ENCODE measurements at places on chromosomes 4 and X.

- DNase-seq, result no peak
Observed at GRCh38 chrX:13955975-13956374, 73.7 kb downstream of the GEMIN8 start.

DNA sequence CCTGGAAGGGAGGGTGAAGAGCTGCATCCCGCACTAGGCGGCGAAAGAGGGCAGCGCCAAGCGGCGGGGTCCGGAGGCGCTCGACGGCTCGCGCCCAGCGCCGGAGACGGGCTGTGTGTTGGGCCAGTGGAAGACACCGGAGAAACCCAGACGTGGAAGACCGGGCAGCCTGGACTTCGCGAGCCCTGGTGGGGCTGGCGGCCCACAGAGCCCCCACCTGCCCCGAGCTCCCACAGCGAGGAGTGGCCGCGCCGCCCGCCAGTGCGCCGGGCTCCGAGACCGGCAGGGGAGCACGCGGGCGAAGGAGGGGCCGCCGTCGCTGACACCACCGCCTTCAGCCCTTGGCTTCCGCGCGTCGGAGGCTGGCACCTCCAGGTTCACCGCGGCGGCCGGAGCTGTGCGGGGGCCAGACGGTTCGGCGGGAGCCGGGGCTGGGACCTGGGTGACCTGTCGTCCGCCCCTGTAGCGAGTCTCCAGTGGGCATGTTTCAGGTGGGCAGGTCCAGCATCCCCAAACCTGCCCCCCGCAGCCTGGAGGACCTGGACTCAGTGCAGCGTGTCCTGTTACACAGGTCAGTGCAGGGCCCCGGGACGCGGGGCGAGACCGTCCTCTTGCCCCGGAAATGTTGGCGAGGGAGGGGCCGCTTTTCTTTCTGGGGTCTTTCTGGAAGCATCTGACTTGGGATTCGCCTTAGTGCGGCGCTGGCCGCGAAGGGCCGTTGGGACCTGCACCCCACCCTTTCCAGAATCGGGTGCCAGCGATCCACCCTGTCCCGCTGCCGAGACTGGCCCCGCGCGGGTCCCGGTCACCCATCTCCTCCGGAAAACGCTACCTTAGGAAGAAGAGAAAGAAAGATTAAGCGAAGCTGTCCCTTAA is 9.6 kb upstream of the INTU start:
- DNase-seq, result no peak

DNA sequence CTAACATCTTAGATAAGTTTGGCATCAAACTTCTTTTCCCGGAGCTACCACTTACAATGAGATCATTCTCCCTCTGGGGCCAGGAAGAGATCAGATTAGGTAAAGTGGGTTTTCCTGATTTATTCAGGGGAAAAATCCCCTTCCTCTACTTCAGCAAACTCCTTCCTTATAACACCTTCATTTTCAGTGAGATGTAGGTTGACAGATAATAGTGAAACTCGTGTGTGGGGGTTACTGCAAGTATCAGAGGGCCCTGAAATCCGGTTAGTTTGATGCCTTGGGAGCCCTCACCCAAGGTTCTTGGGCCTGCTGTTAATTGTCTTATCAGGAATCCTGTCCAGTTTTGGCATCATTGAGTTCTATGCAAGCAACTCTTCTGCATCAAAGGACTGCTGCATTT is 10.8 kb downstream of the FTHL17 start:
- DNase-seq, result no peak

- DNase-seq, result no peak
Observed at GRCh38 chrX:72031634-72032033, 100.1 kb downstream of the RTL5 start.

DNA sequence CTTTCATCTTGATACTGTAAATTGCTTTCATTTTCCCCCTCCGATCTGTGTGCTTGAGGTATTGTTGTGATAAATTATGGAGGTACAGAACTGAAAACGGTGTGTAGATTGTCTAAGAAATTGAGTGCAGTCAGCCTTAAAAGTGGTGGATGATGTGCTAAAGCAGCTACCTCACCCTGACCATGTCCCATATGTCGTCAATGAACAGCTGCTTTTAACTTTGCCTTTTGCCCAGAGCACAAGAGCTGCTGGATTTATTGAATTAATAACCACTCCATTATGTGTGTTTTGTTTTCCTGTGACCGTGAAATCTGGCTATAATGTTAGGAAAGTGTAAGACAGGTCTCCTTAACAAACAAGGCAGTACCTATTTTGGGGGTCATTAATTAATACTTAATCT is 581.9 kb upstream of the PITX2 start:
- DNase-seq, result no peak

GRCh38 chr4:22456291-22456690 is 59.6 kb downstream of the ADGRA3 start:
- no peak for DNase-seq

DNA sequence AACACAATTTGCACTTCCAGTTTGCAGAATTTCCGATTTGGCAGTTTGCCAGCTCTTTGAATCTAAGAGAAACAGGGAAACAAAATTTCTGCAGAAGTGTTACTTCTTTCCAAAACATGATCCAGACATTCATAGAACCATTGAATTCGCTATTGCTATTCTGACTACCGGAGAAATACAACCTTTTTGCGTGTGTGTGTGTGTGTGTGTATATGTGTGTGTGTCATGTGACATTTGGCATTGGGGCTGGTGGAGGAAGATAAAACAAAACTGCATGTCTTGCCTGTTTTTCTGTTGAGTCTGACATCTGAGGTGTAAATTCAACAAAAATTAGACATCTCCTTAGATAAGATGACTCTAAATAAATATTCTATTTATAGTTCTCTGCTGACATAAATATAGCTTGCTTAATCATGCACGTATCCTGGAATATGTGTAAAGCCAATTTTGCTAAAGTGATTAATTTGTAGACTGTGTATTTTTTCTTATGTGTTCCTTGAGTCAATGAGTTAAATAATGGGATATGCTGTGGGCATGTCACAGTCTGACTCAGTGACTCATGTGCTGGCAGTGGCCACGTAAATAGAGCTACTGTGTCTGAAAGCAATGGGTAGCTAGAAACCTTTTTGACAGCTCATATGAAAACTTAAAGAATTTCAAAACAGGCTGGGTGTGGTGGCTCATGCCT is 98.9 kb downstream of the HPGD start:
- DNase-seq, result no peak

GRCh38 chr4:42513748-42514492 is 116.6 kb downstream of the SHISA3 start:
- DNase-seq, result no peak

- peak; percentile 16 for DNase-seq
Observed at GRCh38 chrX:70554081-70554480, 109.4 kb downstream of the DLG3 start.

DNA sequence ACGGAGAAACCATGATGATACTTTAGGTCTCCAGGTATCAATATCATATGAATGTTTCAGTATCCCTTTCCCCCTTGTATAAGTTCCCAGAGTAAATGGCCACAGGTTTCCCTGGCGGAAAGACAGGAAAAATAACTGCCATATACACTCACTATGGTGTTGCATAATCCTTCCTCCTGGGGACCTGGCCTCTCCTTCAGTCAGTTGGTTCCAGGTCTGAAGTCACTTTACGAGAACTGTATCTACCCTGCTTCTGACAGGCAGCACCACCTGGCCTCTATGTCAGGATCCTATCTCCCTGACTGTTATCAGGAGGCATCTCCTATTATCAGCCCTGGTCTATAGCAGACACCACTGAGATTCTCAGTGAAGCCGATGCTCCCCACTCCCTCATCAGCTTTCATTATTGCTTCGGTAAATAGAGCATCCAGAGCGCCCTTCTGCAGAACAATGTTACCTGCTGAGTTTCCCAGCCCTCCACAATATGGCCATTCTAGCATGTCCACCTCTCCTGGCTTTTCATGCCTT is 22.6 kb downstream of the HAUS3 start:
- DNase-seq, result no peak

DNA sequence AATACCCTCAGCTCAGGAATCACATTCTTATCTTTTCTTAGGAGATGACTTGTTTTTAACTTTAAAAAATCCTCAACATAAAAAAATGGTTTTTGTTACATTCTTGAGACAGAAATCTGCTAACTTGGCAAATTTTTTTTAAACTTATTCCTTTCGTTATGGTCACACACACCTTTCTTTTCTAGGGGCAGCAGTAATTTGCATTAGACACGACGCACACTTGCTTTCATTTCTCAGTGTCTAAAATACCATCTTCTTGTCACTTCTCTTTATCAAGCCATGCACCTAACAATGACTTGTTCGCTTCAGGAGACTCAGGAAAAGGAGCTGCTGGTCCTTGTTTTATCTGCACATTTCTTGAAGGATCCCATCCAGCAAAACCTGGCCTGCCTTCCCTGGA is 112.6 kb upstream of the TBL1X start:
- DNase-seq, result no peak

- DNase-seq, result peak; percentile 55
Observed at GRCh38 chr4:153555730-153556434, 89.7 kb downstream of the TMEM131L start.

- no peak for DNase-seq
Observed at GRCh38 chr4:102169345-102169744, 175.9 kb downstream of the SLC39A8 start.

DNA sequence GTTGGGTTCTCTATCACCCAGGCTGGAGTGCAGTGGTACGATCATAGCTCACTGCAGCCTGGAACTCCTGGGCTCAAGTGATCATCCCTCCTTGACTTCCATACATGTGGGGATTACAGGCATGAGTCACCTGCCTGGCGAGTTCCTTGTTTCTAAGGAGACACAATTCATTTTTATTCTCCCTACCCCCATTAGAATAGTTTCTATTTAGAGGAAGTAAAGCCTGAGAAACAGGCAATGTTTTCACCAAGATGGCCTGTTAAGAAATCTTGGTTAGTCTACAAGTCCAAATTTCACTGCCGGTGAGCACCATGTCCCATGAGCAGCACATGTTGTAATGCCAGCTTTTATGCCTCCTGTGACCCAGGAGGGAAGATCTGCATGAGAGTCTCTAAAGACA is 5.7 kb downstream of the CYBB start:
- no peak for DNase-seq

GRCh38 chr4:26319949-26320537 is 771 bp upstream of the RBPJ start:
- DNase-seq, result no peak

DNA sequence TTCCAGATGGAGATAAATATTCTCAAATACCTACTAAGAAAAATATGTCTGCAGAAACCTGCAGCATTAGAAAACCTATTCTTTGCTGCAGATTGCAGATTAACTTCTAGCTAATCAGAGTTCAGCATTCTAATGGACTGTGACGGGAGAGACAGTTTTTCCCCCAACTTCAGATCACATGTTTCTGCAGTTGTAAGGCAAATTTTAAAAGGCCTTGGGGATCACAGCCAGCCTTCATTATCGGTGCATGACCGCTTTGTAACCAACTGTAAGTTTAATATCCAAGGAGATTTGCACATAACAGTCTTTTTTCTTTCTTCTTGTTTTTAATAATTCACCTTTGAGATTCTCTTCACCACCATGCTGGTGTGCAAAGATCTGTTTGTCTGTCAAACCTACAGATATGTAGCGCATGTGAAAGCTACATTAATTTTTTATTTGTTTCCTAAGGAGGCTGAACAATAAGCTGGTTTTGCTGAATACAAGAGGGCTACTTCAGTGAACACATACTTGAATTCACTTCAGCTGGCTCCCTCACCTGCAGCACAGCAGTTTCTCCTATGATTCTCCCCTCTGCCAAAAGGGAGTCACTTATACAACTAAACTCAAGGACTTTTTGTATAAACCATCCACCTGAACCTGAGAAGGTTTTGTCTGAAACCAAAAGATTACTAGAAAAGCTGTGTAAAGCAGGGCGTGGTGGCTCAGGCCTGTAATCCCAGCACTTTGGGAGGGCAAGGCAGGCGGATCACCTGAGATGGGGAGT is 488.5 kb downstream of the RPA4 start:
- DNase-seq, result no peak

GRCh38 chr4:53616219-53616618 is 24.9 kb upstream of the LNX1 start:
- DNase-seq, result no peak

GRCh38 chr4:16692961-16693506 is 205.4 kb downstream of the LDB2 start:
- DNase-seq, result no peak

- DNase-seq, result no peak
Observed at GRCh38 chr4:3479358-3480101, 16.4 kb downstream of the DOK7 start.

DNA sequence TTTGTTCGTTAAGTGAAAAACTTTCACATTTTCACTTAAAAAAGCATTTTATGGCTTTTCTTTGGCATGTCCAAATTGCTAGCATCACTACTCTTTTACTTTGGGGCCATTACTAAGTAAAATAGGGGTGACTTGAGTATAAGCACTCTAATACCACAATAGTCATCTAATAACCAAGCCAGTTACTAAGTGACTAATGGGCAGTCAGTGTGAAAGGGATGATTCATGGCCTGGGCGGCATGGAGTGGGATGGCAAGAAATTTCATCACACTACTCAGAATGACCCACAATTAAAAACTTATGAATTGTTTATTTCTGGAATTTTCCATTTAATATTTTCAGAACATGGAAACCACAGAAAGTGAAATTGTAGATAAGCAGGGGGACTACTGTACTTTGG is 60.9 kb downstream of the BMP15 start:
- DNase-seq, result no peak

DNA sequence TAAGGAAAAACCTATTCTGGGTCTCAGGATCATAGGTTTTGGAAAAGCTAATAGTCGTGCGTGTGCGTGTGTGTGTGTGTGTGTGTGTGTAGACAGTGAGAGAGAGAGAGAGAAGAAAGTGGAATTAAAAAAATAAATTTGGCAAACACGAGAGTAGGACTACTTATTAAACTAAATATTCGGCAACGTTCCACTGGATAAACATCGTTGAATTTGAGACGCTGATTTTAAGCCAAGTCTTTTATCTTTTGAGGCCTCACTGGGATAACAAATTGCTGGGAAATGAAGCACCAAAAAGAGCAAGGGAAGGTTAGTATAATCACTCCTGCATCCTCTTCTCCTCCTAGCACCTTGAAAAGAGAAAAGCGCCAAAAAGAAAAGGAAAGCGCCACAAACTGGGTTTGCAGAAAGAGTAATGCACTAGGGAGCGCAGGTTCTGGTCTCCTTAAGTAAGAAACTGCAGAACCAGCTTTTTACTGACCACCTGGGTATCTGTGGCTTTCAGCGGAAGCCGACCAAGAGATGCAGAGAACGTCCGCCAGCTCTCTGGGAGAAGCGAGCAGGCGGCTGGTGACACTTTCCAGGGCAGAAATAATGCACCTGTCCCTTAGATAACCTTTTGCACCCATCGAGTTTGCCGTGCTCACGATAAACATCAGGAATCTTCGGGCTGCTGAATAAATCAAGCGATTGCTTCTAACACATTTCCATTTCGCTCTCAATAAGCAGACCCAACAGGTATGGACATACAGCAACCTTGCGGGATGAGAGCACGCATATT is 3.4 kb downstream of the ATOH1 start:
- no peak for DNase-seq

GRCh38 chr4:24743206-24743605 is 52.2 kb upstream of the SOD3 start:
- DNase-seq, result no peak

DNA sequence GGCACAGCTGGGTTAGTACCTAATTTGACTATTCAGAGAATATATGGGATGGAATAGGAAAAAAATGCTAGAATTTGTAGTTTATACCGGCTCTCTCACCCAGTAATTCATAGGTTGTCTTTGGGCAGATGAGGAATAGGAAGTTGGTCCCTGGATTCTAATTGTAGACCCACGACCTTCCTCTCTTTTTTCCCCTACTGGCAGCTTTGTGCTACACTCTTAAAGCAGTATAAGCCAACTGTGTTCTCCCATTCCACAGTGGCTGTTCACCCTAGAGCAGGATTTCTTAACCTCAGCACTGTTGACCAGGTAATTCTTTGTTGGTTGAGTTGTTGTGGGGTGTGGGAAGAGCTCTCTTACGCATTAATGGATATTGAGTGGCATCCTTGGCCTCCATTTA is 92.9 kb downstream of the FNIP2 start:
- DNase-seq, result no peak
